ENCODE measurements at places on chromosomes 12 and 14. TPM values are rescaled to one million over a fixed set of nuclear protein-coding genes. Genes with fewer than 3 reads are reported as not detected.
A peak's percentile ranks its signal among the peaks of the same experiment; 100 is the strongest.

GRCh38 chr12:104632724-104633201 lies 176.0 kb downstream of the CHST11 start:
- H3K27me3 ChIP-seq = peaks cover 6% of the 10 kb centered on the region
- no peak overlapping the region for H3K4me3 ChIP-seq
- H3K36me3 ChIP-seq = no peaks in the 10 kb centered on the region
- peaks cover 30% of the 10 kb centered on the region for H3K4me1 ChIP-seq
- peak; percentile 35 for DNase-seq

AMHR2 gene
- total RNA-seq = not detected

GRCh38 chr14:77203611-77204458 lies 22.2 kb downstream of the TMEM63C start:
- H3K27ac ChIP-seq = no peak overlapping the region
- no peaks in the 10 kb centered on the region for H3K36me3 ChIP-seq
- H3K27me3 ChIP-seq = no peaks in the 10 kb centered on the region
- DNase-seq = no peak
- peaks cover 3% of the 10 kb centered on the region for H3K4me1 ChIP-seq

LRTM2 gene
- 0.58 TPM for total RNA-seq

DNA sequence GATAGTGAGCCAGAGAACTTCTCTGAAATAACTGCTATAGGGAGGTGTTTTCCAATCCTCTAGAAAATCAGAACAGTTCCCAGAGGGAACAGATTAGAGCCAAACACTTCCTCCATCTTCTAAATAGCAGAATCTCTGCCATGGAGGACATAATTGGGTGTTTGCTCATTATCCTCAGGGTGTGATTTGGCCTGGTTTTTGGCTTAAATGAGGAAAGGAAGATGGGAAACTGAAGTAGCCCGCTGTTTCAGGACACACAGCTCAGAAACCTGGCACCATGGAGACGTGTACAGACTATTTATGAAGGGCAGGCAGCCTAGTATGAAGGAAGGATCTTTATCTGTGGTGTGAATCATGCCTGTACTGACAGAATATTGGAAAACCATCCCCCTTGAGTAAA lies 231.7 kb upstream of the PRKD1 start:
- H3K4me3 ChIP-seq = no peak overlapping the region
- H3K27ac ChIP-seq = no peak overlapping the region
- no peaks in the 10 kb centered on the region for H3K27me3 ChIP-seq
- peak; percentile 69 for DNase-seq
- H3K4me1 ChIP-seq = no peaks in the 10 kb centered on the region

CISTR gene
- total RNA-seq = not detected

- no peaks in the 10 kb centered on the region for H3K4me1 ChIP-seq
- no peak for DNase-seq
- no peaks in the 10 kb centered on the region for H3K27me3 ChIP-seq
- no peak overlapping the region for H3K27ac ChIP-seq
- no peaks in the 10 kb centered on the region for H3K36me3 ChIP-seq
- no peak overlapping the region for H3K4me3 ChIP-seq
Measured at GRCh38 chr12:42916143-42916542, 326.6 kb upstream of the PRICKLE1 start.

DNA sequence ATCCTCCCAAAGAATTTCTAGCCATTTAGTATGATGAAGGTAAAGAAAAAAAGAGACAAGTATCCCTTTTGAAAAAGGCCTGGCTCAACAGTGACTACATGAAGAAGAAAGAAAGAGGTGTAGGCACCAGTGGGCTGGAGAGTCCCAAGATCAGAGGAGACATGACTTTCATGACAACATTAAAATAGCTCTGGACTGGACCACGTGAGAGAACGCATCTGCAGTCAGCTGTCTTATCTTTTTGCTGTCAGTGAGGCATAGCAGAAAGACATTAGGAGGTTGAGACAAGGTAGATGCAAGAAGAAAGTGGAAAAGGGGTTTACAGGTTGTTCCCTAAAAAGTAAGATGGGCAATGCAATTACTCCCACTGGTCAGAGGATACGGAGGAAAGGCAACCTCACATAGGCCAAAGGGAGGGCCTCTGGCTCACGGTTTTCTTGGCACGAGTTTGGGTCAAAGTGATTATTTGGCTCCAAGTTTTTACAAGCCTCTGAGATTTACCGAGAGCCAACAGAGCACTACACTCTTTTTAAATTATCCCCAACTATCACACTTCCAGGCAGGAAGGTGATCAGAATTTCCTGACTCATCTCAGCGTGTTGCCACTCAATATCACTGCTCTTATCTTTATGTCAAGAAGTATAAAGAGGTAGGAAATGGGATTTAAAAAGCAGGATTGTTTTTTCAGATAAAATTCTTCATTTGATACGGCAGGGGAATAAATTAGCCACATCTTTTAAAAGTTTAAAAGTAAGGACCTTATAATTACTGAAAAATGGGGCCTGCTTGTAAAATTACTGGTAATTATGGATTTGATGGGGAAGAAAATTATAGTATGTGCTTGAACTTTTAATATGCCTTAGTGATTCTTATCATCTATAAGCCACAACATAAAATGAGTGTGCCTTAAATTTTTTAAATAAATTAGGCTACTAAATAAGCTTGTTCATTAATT lies 29.2 kb downstream of the TMTC1 start:
- H3K36me3 ChIP-seq = peaks cover 35% of the 10 kb centered on the region
- no peaks in the 10 kb centered on the region for H3K27me3 ChIP-seq
- no peak overlapping the region for H3K4me3 ChIP-seq
- H3K4me1 ChIP-seq = no peaks in the 10 kb centered on the region
- H3K27ac ChIP-seq = no peak overlapping the region
- DNase-seq = no peak

- H3K4me1 ChIP-seq = no peaks in the 10 kb centered on the region
- H3K36me3 ChIP-seq = no peaks in the 10 kb centered on the region
- H3K27me3 ChIP-seq = no peaks in the 10 kb centered on the region
- no peak overlapping the region for H3K4me3 ChIP-seq
- peak; percentile 55 for DNase-seq
Measured at GRCh38 chr12:75944097-75944904, 87.3 kb downstream of the PHLDA1 start.

PZP gene
- total RNA-seq = 0.40 TPM

DNA sequence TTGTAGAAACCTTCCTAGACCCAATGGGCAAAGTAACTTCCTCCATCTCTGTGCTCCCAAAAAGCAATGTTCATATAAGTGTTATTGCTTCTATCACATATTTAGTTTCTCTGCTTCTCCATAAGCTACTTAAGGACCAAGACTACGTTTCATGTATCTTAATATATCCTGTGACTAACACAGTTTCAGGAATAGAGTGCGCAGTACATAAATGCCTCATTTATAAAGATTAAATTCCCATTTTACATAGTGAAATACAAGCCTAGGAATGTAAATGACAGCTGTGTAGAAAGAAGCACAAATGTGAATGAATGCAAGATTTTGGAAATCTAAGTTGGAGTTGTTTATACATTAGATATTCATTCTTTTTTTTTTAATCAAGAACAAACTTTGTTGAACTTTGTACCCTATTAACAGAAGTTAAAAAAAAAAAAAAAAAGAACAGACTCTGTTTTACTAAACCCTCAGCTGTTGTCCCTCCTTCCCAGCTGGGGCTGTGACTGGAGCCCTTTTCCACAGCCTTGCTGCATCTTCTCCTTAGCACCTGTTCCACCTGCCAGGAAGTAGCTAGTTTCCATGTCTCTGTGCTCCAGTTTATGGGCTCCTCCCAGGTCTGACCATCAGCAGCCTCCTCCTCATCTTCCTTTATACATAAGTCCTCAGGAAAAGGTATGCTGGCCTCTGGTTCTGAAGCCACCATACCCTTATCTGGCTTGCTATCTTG lies 7.0 kb upstream of the METTL17 start:
- DNase-seq = peak; percentile 29
- no peak overlapping the region for H3K27ac ChIP-seq
- peaks cover 4% of the 10 kb centered on the region for H3K4me1 ChIP-seq
- H3K36me3 ChIP-seq = no peaks in the 10 kb centered on the region

HOXC6 gene
- total RNA-seq = 4.1 TPM

- no peaks in the 10 kb centered on the region for H3K36me3 ChIP-seq
- H3K4me1 ChIP-seq = no peaks in the 10 kb centered on the region
- H3K4me3 ChIP-seq = no peak overlapping the region
- no peak for DNase-seq
Measured at GRCh38 chr14:37048666-37049071, 123.7 kb downstream of the SLC25A21 start.

- H3K36me3 ChIP-seq = no peaks in the 10 kb centered on the region
- no peak overlapping the region for H3K27ac ChIP-seq
- no peaks in the 10 kb centered on the region for H3K27me3 ChIP-seq
- no peak overlapping the region for H3K4me3 ChIP-seq
Measured at GRCh38 chr12:93039062-93039461, 110.0 kb upstream of the EEA1 start.

GRCh38 chr14:31320216-31320615 lies 100.1 kb downstream of the HEATR5A start:
- H3K4me1 ChIP-seq = no peaks in the 10 kb centered on the region
- H3K27ac ChIP-seq = no peak overlapping the region

GRCh38 chr12:117836999-117837736 lies 131.6 kb downstream of the KSR2 start:
- peaks cover 3% of the 10 kb centered on the region for H3K4me1 ChIP-seq
- no peaks in the 10 kb centered on the region for H3K36me3 ChIP-seq
- peaks cover 13% of the 10 kb centered on the region for H3K27me3 ChIP-seq
- H3K27ac ChIP-seq = no peak overlapping the region
- DNase-seq = peak; percentile 85

- no peak overlapping the region for H3K27ac ChIP-seq
- no peaks in the 10 kb centered on the region for H3K36me3 ChIP-seq
- no peak overlapping the region for H3K4me3 ChIP-seq
- H3K4me1 ChIP-seq = no peaks in the 10 kb centered on the region
Measured at GRCh38 chr12:61891632-61892031, 368.6 kb upstream of the USP15 start.

DNA sequence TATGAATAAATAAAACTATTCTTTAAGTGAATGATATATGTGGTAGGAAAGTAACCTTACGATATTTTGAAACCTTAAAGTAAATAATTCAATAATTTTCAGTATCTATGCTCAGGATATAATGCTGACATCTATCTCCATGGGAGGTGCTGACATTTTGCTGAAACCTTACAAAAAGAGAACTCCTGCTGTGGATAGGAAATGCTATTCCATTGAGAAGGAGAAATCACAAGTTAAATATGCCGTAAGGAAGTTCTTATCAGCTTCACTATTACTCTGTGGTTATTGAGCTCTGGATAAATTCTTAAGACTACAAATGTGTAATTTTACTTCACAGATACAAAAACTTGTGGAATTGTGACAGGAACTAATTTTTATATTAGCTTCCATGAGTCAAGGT lies 722.1 kb downstream of the TMTC2 start:
- H3K36me3 ChIP-seq = no peaks in the 10 kb centered on the region
- no peaks in the 10 kb centered on the region for H3K27me3 ChIP-seq
- no peak overlapping the region for H3K4me3 ChIP-seq
- no peak overlapping the region for H3K27ac ChIP-seq

SLCO1B1 gene
- total RNA-seq = 0.04 TPM

TAS2R20 gene
- 2.5 TPM for total RNA-seq

DNA sequence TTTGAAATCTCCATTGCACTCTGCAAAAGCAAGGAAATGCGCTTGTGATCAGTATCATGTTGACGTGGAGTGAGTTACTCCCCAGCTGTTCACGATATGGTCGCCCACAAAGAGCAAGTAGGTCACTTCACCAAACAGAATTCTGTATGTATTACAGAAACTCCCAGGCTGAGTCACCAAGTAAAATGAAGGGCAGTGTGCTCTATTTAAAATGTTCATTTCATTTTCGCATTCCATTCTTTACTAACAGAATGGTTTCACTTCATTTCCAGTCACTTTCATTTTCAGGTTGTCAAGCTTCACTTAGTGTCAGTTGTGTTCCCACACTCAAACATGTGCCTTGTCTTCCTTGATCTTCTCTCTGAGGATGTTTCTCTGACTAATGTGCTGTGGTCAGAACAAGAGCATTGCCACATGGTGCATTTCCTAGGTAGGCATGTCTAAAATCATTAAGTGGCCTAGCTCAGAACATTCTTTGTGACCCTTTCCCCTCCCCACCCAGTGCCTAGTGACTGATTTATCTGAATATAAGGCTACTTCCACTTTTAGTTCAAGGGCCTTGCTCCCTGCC lies 391.2 kb downstream of the RAD51B start:
- DNase-seq = peak; percentile 65
- H3K36me3 ChIP-seq = no peaks in the 10 kb centered on the region
- no peak overlapping the region for H3K4me3 ChIP-seq
- H3K27me3 ChIP-seq = no peaks in the 10 kb centered on the region

FGF6 gene
- total RNA-seq = 24.7 TPM

DNA sequence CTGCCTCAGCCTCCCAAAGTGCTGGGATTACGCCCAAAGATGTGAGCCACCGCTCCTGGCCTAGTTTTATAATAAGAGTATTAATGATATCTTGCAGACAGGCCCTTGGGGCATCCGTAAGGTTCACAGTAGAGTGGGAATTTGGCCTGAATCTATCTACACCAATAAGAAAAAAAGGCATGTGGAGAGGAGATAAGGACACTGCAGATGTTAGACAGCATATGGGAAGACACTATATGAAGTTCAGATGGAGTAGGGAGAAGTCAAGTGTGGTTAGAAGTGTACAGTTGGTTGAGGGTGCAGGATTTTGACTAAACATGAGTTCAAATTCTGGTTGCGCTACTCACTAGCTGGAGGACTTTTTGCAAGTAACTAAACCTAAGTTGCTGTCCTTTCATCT lies 8.5 kb upstream of the TTC8 start:
- H3K4me1 ChIP-seq = no peaks in the 10 kb centered on the region
- no peak for DNase-seq
- no peaks in the 10 kb centered on the region for H3K27me3 ChIP-seq
- no peak overlapping the region for H3K4me3 ChIP-seq
- no peaks in the 10 kb centered on the region for H3K36me3 ChIP-seq

- H3K36me3 ChIP-seq = no peaks in the 10 kb centered on the region
- no peak for DNase-seq
- H3K4me3 ChIP-seq = no peak overlapping the region
- no peak overlapping the region for H3K27ac ChIP-seq
- H3K27me3 ChIP-seq = no peaks in the 10 kb centered on the region
- no peaks in the 10 kb centered on the region for H3K4me1 ChIP-seq
Measured at GRCh38 chr14:61632401-61632800, 62.9 kb upstream of the HIF1A start.

DNA sequence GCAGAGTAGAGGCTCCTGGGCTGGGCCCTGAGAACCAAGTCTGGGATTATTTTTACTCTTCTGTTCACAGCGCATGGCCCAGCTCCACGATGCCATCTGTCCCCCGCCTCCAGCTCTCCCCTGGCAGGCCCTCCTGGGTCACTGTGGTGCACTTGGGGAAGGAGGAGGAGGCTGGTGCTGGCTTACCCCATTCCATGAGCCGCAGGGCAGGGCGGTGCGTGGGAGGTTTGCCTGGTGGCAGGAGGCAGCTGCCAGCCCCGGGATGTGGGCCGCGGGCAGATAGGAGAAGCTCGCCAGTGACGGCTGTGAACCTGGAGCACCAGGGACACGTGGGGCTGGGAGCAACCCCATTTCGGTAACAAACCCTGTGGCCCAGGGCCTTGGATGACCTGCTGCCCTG lies 23.2 kb downstream of the TEAD4 start:
- no peaks in the 10 kb centered on the region for H3K27me3 ChIP-seq
- DNase-seq = peak; percentile 40
- peaks cover 27% of the 10 kb centered on the region for H3K36me3 ChIP-seq
- H3K27ac ChIP-seq = no peak overlapping the region
- no peak overlapping the region for H3K4me3 ChIP-seq

GRCh38 chr14:48546996-48547395 lies 871.6 kb upstream of the MDGA2 start:
- H3K27ac ChIP-seq = no peak overlapping the region
- H3K27me3 ChIP-seq = no peaks in the 10 kb centered on the region
- H3K4me3 ChIP-seq = no peak overlapping the region
- no peak for DNase-seq
- no peaks in the 10 kb centered on the region for H3K4me1 ChIP-seq

- H3K36me3 ChIP-seq = no peaks in the 10 kb centered on the region
- DNase-seq = no peak
- no peak overlapping the region for H3K27ac ChIP-seq
- H3K27me3 ChIP-seq = no peaks in the 10 kb centered on the region
- H3K4me1 ChIP-seq = no peaks in the 10 kb centered on the region
Measured at GRCh38 chr14:40394634-40395340, 962.6 kb upstream of the FBXO33 start.
